Stimulated activated CD8-positive, alpha-beta memory T cell treated with anti-CD3 and anti-CD28 coated beads, Interleukin-4, amount 100 ng/mL, for 1 hour (primary cell): ENCODE measurements at places on chromosomes 16 and 17.

DNA sequence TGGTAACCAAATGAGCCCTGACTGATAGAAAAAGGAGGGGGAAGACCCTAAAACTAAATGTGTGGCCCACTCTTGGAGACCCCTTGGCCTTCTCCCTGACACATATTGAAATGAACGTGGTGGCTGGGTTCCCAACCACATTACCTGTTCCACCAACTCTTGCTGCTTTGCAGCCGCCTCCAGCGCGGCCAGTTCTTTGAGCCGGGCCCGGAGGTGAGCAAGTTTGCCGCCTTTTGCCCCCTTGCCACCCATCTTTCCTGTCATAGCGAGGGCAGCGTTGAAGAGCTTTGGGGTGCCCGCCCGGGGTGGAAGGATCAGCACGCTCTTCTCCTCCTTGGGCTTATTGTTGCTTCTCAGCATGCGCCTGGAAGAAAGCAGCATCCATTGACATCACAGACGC, 83.2 kb downstream of the CNGB1 start:
- no peak for DNase-seq

DNA sequence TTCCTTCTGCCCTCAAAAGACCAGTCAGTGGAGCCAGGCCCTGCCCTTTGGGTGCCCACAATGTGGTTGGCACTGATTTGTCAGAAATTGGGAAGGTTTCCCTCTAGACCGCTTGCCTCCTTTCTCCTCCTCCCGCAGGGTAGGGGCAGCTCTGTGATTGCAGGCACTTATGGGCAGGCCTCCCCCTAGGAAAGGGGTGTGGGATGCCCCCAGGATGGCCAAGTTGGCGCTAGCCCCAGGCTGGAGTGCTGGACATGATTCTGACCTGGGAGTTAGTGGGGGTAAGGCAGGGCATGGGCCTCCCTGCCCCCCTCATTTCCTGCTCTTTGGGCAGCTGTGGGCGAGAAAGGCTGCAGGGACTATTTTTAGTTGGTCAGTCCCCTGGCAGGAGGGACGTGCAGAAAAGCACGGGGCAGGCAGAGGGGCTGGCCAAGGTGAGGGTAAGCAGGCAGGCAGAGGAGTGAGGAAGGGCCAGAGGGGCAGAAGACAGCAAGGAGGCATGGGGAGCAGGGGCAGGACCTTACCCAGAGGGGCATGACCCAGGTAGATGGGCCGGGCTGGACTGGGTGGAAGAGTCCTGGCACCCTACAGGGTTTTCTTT, 3.3 kb downstream of the RARA start:
- no peak for DNase-seq

GRCh38 chr17:56545930-56546329, 47.6 kb upstream of the NOG start:
- no peak for DNase-seq

DNA sequence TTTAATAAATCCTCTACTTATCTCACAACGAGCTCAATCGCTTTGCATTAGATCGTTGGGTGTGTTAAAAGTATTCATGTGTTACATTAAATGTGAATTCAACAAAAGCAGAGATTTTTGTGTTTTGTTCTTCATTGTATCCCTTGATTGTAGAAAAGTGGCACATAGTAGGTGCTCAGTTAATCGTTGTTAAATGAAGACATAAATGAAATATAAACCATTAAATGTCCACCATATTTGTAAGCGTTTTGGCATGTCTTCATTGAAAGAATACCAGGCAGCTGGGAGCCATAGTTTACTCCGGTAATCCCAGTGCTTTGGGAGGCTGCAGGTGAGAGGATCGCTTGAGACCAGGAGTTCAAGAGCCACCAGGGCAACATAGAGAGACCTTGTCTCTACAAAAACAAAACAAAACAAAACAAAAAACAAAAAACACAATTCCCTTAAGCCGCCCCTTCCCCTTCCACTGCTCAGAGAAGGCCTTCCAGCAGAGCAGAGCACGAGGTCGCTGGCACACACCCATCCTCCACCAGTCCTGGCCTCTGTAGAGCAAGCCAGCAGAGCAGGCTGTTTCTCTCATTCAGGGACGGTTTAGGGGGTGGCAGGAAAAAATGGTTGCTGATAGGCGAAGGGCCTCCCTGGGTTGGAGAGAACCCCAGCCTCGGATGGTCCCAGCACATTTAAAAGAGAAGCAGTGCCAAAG, 673 bp upstream of the CHD9 start:
- no peak for DNase-seq

DNA sequence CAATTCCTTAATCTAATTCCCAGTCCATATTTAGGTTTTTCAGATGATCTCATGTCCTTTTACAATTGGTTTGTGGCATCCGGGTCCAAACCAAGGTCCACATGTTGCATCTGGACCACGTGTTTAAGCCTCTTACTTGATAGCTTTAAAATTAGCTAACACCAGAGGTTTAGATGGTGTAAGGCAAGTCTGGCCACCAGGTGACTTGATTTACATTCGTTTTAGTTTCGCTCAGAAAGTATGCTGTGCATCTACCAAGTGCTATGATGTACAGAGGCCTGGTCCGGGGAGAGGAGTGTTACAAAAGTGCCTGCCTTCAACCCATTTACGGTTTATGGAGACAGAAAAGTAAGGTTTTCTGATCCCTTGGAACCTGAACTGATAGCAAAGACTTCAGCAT, 878 bp upstream of the DNAJA2 start:
- DNase-seq, result no peak

DNA sequence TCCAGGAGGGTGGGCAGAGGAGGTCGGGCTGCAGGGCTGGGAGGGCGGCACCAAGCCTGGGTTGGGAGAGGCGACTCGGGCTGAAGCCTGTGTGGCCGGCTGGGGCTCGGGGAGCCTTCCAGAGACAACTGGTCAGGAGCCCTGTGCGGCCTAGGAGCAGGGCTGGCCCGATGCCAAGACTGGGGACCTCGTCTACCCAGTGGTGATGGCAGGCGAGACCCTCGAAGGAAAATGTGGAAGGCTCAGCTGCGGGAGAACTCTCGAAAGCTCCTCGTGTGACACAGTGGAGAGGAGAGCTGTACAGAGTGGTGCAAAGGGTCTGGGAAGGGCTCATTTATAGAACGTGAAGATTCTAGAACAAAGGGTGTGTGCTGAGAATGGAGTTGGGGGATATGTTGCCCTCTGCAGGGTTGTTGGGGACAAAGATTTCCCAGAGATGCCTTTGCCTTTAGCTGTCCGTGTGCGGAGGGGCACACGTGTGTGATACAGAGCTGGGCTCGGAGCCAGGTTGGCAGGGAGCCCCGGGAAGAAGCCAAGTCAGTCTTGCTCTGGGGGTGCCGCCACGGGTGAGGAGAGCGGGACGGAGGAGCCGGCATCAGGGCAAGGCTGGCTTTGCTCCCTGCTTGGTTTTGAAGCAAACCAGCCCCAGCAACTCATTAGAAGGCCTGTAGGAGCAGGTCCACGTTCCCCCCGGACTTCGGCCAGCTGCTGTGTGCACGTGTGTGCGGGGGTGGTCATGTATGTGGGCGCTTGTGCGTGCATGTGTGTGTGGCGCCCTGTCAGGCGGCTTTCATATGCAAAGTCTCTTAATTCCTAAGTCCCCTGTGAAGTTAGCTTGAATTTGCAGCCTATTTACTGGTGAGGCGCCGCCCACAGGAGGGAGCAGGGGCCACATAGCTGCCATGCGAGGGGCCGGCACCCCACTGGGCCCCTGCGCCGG, 132.4 kb upstream of the CHMP6 start:
- no peak for DNase-seq
